CD4-positive, alpha-beta T cell (primary cell): ENCODE measurements at places on chromosomes 16 and 17.

DNA sequence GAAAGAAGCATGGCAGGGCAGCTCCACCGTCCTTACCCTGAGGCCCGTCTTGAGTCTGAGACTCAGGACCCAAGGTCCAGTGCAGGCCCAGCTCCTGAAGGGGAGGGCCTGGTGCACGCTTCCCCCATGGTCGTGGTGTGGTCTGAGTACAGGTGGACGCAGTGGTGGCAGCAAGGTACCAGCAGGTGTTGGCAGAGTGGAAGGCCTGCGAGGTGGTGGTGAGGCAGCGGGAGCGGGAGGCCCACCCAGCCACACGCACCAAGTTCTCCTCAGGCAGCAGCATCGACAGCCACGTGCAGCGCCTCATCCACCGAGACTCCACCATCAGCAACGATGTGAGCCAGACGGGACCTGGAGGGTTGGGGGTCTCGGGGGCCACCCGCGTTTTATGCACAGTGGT, 27.7 kb downstream of the MNT start:
- DNase-seq, result no peak

GRCh38 chr17:19867329-19868078, at the start of gene ULK2:
ULK2 (minus strand) TSS chr17:19867936; CDS start chr17:19867417, 519 bp downstream.
- DNase-seq, result peak; percentile 82

DNA sequence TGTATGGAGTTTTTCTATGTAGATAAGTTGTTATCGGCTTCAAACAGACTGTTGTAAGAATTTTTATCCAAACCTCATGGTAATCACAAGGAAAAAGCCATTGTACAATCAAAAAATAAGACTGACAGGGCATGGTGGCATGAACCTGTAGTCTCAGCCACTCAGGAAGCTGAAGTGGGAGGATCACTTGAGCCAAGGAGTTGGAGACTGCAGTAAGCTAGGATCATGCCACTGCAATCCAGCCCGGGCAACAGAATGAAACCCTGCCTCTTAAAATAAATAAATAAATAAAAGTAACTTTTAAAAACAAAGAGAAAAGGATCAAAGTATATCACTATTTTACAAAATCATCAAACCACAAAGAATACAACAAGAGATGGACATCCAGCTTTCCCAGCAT, 14.4 kb downstream of the OR1A1 start:
- no peak for DNase-seq

GRCh38 chr16:70644763-70645597, 1.4 kb upstream of the IL34 start:
- DNase-seq, result no peak

- DNase-seq, result no peak
Measured at GRCh38 chr16:88846088-88846487, 10.7 kb downstream of the GALNS start.

DNA sequence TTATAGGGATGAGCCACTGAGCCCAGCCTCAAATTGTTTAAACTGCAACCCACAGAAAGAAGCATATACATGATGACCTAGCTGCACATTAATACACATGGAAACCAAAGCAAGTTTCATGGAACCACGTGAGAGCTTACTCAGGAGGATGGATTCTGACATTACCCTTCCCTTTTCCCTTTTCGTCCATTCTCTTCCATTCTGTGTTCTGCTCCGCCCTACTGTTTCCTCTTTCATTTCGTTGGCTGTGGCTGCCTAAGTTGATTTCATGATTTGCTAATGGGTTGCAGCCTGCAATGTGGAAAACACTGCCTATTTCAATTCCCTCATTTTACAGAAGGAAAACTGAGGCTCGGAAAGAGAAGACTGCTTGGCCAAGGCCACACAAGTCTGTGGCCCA, 176.5 kb downstream of the C16orf78 start:
- no peak for DNase-seq

GRCh38 chr17:44599298-44600175, 42.3 kb downstream of the FZD2 start:
- no peak for DNase-seq

- DNase-seq, result no peak
Measured at GRCh38 chr16:5603836-5604235, 506.2 kb upstream of the EEF2KMT start.

GRCh38 chr16:70472786-70473433, 18.5 kb downstream of the FCSK start:
- no peak for DNase-seq

DNA sequence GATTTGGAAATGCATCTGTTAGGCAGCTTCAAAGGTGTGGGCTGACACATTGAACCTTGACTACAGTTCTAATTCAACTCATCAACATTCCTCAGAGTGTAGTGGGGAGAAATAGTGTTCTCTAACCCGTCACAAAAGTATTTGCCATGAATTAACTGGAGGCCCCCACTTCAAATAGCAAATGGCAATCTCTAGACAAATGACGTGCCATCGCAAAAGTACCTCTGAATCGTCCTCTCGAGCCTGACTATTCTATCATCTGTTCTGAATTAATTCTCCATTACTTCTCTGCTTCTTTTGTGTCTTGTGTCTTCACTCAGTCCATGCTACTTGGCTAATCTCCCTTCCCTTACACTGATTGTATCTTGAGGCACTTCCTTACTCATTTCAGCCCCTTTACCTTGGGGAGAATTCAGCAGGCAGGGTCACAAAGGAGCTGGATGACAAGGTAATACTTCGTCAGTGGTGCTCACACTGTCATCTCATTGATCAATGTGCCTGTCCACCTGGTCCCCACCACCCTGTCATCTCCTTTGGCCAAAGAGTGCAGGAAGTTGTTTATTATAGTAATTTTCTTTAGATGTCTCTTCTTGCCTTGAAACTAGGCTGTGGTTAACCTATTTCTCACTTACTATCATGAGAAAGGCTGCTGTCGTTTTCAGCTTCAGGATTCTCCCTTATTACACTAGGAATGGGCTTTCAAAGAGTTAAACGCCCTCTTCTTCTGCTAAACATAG, 108.4 kb downstream of the SYCE1L start:
- no peak for DNase-seq

DNA sequence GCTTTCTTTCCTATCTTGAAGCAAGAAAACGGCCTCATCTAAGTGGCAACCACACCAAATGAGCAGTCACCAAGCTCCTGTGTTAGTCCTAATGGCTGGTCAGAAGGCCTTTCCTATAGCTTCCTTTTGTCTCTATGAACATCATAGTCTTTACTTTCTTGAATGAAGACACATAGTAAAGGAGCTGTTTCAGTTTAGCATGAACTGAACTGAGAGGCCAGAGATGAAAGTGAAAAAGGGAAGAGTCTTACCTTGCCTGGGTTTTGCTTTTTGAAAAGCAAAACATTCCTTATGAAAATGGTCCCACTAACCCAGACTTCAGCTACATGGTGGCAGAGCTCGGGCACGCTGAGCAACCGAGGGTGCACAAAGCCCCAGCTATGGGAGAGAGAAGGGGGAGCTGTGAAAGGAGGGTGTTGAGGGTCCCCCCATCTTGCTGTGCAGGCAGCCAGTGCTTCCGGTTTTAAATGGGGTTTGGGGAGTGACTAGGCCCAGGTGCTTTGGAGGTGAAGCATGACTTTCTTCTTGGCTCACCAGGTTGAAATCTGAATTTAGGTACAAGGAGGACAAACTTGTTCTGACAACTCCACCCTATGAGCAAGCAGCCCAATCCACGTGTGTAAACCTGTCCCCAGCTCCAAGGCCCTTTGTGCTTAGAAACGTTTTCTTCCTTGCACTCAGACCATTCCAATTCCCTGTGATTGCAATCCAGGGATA, 9.1 kb upstream of the PSMC3IP start:
- no peak for DNase-seq

DNA sequence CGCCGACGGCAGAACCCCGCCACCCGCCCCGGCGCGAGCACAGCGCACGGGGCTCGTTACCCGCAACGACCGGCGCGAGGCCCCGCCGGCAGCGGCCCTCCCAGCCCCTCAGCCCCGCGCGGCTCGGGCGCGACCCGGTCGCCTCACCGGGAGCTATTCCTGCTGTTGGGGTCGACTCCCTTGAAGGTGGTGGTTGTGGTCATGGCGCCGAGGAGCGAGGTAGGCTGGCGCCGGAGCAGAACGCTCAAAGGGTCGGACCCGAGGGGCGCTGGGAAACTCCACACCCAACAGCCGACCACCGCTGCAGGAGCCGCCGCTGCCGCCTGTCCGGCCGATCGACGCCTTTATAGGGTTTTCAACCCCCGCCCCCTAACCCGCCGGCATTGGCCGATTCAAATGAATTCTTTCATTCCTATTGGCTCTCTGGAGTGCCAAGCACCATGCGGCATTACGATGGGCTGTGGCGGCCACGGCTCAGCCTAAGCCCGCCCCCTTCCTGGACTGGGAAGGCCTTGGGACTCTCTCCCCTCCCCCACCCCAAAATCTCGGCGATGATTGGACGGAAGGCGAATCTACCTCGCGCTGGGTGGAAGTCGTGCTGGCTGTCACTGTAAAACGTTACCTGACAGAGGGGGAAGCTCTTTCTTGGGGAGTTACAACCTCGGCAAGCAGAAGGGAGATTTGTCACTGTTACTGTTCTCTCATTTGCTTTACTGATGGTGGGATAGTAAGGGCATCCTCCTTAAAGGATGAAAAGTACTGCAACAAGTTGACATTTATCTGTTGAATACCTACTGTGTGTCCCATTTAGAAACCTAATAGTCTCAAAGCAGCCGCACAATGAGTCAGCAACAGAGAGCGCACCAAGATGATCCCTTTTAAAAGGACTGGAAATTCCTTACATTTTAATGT, at the start of gene JPT1:
TSS of gene JPT1 (minus strand) at position 318 of the 912 bp plus-strand sequence. CDS start at position 203, 115 bp downstream.
- peak; percentile 98 for DNase-seq

DNA sequence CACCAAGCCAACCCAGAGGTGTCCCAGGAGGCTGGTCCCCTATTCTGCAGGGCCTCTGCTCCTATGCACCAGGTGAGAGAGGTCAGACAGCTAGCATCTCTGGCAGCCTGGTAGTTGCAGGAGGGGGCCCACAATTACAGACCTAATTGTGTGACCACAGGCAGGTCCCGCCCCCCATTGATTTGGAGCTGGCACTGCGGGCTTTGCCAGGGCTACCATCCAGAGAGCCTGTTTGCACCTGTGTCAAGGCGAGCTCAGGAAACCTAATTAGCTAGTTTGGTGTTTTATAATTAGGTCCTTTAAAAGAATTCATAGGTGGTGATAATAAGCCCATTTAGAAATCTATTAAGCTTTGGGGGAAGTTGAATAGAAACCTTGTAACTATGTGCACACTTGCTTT, 90.2 kb downstream of the MRM1 start:
- no peak for DNase-seq

DNA sequence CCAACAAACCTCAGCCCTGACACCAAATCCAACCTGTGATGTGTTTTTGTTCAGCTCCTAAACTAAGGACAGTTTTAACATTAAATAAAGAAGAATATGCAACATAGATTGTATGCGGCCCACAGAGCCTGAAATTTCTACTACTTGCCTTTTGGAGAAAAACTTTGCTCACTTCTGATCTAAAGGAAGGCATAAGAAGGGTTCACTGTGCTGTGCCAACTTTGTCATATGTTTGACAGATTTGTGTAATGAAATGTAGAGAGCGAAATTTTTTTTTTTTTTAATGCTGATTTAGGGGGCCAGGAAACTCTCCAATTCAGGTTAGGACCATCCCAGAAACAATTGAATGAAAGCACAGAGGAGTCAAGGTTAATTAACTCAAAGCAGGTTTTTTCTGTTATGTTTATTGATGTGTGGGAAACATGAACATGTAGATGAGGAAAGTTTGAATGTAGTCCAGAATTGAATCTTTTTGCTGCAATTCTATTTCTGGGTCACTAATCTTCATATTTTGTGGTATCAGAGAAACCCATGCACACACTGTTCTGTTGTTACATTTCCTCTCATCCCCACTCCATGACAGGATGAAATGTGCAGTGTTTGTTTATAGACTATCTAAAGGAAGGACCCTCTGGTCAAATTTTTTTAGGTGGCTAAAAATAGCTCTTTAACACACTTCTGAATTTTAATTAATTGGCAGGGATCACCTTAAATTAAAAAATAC, 71.5 kb downstream of the TAOK1 start:
- DNase-seq, result no peak

DNA sequence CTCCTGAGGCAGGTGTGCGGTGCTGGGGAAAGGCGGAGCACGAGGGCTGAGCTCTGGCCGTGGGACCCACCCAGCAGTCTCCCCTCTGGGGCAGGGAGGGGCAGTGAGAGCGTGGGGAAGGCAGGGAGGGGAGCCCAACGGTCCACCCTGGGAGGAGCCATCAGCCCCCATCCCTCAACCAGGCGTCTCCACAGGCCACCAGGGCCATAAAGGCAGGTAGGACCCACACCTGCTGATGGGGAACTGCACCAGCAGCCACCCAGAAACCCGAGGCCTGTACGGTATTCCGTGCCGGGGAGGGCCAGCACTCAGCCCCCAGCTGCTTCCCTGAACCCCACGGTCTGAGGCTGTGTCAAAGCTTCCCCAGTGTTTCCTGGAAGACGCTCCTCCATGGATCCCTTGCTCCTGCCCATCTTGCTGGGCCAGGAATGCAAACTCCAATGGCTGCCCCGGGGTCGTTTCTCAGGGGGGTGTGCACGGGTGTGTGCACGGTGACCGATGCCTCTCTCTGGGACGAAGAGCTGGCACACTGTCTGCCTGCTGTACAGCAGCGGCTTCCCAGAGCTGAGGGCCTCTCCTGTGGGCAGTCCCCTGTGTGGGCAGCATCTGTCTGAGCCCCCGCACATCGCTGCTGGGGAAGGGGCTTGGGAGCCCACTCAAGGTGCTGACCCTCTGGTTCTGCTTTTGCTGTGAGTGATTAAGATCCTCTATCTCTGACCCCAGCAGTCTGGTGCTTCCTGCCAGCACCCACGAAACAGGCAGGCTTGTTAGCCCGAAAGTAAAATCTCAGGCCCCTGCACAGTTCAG, 17.2 kb upstream of the METRNL start:
- DNase-seq, result no peak

DNA sequence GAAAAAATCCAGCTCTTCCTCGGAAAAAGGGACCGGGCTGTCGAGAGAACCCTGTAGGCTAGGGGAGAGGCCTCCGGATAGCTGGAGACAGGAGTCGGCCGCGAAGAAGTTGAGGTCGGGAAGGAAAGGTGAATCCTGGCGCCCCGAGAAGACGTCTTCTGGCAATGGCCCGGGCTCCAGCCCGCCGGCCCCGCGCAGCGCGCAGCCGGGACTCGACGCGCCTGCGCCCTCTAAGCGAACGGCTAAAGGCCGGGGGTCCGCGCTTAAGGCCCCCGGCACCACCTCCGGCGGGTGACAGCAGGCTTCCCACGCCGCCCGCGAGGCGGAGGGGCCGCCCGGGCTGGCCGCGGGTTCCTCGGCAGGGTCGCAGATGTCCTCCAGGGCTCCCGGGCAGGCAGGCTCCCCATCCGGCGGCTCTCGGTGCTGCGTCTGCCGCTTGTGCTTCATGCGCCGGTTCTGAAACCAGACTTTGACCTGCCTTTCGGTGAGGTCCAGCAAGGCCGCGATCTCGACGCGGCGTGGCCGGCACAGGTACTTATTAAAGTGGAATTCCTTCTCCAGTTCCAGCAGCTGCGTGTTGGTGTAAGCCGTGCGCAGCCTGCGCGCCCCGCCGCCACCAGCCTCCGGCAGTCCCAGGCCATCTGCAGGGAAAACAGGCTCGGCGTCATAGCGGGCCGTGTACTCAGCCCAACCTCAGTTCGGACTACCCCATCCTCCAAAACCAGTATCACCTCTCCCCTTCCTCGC, 1.6 kb downstream of the HOXB2 start:
- peak; percentile 46 for DNase-seq
